NCI-H226 (cell line): ENCODE measurements at places on chromosomes 5 and 9.
A peak's percentile ranks its signal among the peaks of the same experiment; 100 is the strongest.

DNA sequence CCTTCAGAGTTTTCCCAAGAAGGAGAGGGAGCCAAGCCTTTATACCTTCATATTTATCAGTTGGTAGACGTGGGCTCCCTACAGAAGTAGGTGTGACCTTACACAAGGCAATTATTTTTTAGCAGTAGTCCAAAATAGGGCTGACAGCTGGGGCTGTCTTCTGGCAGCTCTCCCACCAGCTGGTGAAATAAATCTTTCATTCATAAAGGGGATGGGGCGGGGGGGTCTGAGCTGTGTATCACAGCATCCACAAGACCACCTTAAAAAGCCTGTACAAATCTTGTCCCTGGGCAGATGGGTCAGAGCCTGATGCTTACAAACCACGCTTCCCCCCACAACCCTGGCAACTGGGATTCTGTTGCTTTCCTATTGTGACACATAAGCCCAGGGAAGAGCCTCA, 19.7 kb downstream of the CSF2 start:
- no peak for DNase-seq

GRCh38 chr5:116249648-116250047, 164.8 kb downstream of the COMMD10 start:
- no peak for DNase-seq

DNA sequence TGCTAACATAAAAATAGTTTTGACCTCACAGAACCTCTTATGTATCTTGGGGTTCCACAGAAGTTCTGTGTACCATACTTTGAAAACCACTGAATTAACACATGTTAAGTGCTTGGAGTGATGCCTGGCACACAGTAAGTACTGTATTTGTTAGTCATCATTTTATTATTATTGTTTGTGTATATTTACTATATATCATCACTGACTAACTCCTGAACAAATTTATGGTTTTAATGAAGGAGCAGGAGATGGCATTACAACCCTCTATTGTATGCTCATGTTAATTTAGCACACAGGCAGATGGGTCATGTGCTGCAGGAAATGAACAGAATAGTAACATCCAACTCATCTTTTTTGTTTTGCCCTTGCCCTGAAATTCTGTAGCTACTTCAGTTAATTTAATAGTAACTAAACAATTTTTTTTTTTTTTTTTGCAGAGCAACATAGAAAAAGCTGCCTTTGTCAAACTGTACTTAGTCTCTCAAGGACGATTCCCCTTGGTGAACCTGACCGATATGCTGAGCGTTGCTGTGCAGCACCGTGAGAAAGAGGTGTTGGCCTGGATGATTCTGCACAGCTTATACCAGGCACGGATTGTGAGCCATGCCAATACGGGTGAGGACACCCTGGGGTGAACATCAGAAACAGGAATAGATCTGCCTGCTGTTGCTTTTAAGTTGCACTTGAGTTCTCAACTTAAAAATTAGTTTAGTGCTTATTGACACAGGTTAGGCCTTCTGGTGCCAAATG, 45.4 kb downstream of the HACD4 start:
- no peak for DNase-seq

- no peak for DNase-seq
Measured at GRCh38 chr9:128150594-128151308, 1.5 kb downstream of the LCN2 start.

DNA sequence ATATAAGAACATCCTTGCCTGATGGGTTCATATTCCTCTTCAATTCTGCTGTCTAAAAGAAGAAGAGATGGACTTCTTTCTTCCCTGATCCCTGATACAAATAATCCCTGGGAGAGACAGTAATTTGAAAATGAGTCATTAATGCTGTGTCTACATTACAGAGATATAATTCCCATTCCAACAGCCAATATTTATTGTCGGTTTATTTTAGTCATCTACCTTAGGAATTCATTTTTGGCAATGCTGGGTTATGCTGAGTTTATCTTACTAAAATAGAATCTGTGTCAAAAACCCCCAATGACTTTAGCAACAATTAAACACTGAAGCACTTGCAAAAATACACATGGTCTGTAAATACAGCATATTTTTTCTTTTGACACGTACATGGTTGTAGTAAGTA, 23.9 kb downstream of the ZNF474 start:
- peak; percentile 64 for DNase-seq
